ENCODE measurements at places on chromosomes 6 and 20.

GRCh38 chr6:35725721-35726438 lies 11.0 kb upstream of the ARMC12 start:
- DNase-seq: no peak

- no peak for DNase-seq
Measured at GRCh38 chr6:149060985-149061760, 256.3 kb upstream of the TAB2 start.

DNA sequence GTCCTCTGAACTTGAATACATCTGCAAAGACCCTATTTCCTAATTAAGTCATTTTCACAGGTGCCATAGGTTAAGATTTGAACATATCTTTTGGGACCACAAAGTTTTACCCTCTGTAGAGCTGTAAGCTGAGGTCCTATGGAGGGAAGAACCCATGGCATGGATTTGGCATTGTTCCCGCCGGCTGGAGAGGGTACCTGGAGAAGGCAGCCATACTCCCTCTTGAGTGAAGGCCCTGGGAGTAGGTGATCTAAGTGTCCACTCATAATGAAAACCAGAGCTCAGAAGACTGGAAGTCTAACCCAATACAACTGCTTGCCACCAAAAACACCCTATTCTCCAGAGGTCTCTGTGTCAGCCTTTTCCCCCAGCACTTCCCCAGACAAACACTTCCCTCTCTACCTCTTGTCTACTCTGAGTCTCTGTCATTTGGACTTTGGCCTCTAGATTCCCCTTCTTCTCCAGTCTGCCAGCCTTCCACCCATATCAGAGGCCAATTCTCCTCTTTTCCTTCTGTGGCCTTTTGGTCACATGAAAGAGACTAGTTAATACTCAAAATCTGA lies 363.9 kb downstream of the MAFB start:
- DNase-seq: no peak

- no peak for DNase-seq
Measured at GRCh38 chr20:24747881-24748595, 201.0 kb upstream of the CST7 start.

GRCh38 chr6:114747995-114748625 lies 405.3 kb upstream of the HS3ST5 start:
- peak; percentile 17 for DNase-seq

DNA sequence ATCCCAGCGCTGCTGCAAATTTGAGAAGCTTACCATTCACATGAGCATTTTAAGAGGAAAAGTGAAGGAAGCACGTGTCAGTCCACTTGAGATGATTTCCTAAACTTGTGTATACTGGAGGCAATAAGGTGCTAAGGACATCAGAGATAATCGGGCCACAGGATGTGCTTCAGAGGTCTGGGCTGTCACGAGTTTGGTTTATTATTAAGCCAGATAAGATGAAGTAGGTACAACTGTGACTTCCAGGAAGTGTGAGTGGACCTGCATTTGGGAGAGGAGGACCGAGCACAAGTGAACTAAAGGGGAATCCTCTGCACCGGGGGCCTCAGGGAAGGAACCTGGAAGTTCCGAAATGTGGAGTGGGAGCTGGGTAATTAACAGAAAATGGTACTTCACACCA lies 1.4 kb downstream of the SAMD5 start:
- no peak for DNase-seq

GRCh38 chr20:20227013-20227571 lies 140.8 kb upstream of the INSM1 start:
- no peak for DNase-seq

- no peak for DNase-seq
Measured at GRCh38 chr20:38970302-38970701, 8.2 kb downstream of the DHX35 start.

DNA sequence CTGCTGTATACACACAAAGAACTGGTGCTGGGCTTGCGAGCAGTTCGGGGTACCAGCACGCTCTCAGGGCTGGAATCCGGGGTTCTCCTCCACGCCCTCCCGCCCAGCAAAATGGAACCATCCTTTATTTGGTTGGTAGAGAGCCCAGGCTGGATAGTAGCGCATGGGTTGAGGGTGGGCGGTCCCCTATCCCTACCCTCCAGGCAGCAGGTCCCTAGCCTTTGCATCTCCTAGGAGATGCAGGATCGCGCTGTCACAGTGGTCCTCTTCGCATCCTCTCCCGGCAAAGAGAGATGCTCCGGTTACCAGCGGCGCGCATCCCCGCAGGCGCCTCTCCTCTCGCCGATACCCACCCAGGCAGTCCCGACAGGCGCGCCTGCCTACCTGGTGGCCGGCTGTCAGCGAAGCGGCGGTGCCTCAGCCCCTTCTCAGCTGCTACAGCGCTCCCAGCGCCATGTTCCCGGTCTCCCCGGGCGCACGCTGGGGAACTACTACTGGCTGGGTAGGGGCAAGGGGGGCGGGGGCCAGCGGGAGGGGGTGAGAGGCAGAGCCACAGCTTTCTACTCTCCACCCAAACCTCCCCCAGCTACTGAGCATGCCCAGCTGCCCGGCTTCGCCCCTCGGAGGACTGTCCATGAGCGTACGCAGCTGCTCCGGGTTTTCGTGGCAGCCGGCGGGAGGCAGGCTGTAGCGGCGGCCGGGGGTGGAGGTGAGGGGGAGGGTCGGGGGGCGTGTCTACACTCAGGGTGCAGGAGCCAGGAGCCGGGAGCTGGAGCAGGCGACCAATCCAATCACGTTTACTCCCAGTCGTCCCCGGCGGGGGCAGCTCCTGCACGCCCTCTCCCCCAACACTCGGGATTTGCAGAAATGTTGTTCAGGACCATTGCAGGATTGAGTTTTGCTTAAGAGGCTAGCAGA lies at the start of gene PAK5:
TSS of gene PAK5 (minus strand) at position 699 of the 918 bp plus-strand sequence. CDS start 194,748 bp downstream, outside the sequence.
- no peak for DNase-seq

GRCh38 chr20:34622821-34623451 lies 54.0 kb downstream of the PIGU start:
- no peak for DNase-seq

DNA sequence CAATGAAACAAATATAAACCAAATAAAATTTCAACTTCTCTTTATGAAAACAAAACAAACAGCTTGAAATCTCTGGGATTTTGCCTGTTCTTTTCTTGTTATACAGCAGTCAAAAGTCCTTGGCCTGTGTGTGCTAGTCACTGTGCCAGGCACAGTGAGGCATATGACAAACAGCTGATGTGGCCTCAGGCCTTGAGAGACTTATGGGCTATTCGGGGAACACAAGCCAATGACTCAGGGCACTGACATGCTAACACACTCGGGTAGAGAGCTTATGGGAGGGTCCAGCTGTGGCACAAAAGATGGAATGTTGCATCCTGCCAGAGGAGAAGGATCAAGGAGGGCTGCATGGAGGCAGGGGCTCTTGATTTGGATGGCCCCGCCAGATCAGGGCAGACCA lies 95.4 kb upstream of the NKX2-2 start:
- DNase-seq: no peak
